NCI-H524 treated with DMSO at 0.1 percent for 48 hours (cell line): ENCODE measurements at places on chromosomes 1 and 21.

DNA sequence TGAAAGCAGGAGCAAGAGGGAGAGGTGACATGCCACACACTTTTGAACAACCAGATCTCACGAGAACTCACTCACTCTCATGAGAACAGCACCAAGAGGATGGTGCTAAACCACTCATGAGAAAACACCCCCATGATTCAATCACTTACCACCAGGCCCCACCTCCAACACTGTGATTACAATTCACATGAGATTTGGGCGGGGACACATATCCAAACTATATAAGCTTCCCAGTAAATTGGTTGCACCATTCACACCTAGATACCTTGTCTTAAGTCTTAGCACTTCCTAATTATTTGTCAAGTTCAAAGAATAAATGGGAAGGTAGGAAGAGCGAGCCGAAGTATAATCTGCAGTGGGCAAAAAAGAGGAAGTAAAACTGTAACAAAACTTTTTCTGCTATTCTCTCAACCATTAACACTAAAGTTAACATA, 34.3 kb downstream of the AMY1C start:
- DNase-seq: no peak

DNA sequence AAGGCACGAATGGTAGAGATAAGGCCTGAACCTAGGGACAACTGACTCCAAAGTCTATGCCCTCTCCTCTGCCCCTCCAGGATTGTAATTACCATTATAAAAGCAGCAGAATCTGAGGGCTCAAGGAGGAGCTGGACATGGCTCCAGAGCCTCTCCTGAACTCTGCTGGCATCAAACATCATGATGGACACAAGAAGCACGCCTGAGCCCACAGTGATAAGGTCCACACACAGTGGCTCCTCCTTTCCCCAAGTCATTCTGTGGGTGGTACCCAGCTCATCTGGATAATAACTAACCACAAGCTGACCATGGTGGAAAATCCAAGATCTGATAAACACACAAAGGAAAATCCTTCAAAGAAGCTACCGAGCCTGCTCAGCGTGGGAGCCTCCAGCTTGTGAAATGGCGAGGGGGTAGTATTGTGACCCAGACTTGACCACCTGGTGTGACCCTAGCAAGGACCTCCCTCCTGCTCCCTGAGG, 85.2 kb downstream of the HIVEP3 start:
- DNase-seq: no peak

- DNase-seq: no peak
These were observed 26.5 kb downstream of the CDCP2 start for GRCh38 chr1:54126271-54126815.

DNA sequence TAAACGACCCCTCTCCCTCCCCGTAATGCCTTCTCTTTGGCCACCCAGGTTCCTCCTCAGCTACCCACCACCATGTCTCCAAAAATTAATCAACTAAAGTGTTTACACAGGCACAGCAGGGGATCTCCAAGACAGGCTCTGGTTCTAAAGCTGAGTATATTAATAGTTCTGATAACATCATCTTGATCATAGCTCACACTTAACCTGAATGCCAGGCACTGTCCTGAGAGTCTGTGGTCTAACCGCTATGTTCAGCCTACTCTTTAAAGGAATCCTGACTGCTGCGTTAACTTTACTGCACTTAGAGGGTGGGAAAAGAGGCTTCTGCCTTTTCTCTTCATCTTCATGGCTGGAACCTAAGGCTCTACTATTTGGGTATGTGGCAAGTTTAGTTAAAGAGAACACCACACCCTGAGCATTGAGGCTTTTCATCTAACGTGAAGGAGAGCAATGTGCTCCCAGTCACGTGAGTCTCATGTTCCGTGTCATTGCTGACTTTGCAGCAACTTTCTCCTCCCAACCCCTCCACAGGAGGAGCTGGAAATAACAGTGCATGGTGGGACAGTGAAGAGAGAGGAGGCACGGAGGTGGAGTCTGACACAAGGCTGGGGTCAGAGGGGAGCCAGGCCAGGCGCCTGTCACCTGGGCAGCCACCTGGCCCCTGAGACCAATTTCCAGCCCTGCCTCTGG, 86.4 kb downstream of the FAM78B start:
- DNase-seq: no peak

GRCh38 chr1:43511394-43511793, 19.3 kb upstream of the PTPRF start:
- no peak for DNase-seq

DNA sequence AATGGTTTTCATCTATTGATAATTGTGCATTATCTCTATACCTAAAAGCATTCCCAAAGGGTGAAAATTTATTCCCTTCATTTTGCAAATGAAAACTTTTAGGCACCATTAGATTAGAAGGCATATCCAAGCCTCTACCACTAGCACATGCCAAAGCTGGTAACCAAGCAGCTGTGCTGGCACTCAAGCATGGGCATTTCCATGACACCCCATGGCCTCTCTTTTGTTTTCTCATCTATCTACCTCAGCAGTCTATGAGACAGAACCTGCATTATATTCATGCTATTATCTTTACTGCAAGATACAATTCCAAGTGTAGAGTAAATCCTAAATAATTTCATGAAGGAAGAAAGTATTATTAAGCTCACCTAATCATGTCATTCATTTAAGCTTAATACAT, 334.3 kb upstream of the LRRC7 start:
- no peak for DNase-seq

DNA sequence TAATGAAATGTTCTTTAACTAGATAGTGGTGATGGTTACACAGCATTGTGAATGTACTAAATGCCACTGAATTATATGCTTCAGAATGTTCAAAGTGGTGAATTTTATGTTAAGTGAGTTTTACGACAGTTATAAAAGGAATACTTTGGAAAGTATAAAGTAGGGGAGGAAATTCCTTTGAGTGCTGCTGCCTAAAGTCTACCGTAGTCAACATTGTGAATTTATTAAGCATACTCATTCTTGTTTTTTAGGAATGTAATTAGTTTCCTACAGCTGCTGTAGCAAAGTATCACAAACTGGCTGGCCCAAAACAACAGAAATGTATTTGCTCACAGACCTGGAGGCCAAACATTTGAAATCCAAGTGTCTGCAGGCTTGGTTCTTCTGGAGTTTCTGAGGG, 73.0 kb downstream of the SWT1 start:
- no peak for DNase-seq

DNA sequence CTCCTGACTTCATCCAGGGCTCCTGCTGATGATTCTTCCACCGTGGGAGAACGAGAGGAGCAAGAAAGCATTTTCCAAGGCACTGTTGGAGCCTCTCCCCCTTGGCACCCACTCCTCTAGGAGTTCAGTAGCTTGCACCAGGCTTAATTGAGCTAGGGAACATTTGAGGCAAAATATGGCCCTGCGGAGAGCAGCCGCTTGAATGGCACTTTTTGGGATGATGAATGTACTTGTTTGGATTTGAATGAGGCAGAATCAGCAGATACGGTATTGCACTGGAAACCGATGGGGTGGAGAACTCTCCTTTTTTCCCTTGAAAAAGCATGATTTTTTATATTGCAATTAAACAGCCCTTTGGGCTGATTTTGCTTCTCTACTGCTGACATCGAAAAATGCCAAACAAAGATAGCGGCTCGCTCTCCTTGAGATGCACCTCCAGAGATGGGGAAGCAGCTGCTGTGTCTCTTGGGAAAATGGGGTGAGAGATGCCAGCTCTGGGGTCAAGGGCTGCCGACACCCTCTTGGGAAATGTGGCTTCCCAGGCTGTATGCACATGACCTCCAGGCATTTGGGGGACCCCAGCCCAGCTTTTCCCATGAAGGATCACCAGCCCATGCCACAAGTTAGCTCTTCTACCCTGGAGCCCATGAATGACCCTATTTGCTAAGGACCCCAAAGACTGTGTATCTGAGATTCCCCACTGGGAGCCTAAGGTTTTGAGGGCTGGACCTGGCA, 55.4 kb upstream of the LRP8 start:
- no peak for DNase-seq

DNA sequence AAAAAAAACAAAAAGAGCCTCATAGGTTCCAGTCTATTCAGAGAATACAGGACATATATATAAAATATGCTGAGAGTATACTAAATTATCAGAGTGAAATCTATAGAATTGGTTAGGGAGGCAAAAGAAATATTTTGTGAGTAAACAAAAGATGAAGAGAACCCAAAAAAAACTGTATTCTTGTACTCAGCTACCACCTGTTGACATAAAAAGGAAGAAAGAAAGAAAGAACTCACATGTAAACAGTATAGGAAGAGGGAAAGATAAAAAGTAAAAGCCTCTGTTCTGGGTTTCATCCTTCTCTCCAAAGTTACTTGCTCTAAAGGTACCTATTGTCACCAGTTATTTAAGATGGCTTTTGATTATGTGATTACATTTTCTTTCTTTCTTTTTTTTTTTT, 9.9 kb upstream of the BNIPL start:
- no peak for DNase-seq

DNA sequence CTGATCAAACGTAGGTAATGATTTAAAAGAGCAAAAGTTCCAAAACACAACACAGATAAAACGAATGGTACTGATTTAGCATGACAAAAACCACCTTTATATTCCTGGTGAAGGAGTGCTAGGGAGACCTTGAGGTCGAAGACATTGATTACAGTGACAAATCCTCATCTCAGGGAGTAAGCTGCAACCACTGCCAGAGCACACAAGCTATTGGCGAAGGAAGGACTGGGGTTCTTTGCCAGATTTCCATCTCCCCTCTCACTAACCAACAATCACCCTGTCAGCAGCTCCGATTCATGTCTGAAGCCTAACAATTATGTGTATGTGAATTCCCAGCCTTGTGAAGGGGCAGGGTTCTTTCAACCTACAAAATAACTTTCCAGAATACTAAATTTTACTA, 40.2 kb upstream of the DMRTB1 start:
- no peak for DNase-seq

- no peak for DNase-seq
These were observed 268.2 kb upstream of the SGIP1 start for GRCh38 chr1:66265796-66266195.
